Myocyte (in vitro differentiated cells): ENCODE measurements at places on chromosomes 6 and 20. TPM values are rescaled to one million over a fixed set of nuclear protein-coding genes. Genes with fewer than 3 reads are reported as not detected.

DNA sequence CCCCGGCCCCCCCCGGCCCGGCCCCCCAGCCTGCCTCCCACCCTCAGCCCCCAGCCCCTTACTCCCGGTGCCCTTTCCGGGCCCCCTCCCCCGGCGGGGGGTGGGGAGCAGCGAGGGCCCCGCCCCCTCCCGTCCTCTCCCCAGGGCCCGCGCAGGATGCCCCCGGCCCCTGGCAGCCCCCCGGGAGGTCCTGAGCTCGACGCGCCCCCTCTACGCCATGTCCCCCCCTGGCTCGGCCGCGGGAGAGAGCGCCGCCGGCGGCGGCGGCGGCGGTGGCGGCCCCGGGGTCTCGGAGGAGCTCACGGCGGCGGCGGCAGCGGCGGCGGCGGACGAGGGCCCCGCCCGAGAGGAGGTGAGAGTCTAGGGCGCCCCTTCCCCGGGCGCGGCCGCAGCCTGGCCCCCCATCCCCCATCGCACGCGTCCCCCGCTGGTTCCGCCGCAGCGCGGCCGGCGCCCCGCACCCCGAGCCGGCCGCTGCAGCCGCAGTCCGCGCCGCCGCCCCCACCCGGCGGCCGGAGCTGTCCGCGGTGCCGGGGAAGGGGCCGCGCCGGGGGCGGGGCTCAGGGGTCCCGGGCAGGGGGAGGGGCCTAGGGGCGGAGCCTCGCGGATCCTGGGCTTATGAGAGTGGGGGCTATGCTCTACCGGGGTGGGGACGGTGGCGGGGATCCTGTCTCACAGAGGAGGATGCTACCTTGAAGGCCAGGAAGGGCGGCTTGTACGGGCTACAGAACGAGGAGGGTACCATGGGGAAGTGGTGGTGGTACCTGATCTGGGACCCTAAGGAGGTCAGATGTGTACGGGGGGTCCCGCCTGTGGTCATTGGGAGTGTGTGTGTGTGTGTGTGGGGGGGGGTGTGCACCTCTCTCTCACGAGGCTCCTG, 516 bp downstream of the TMEM151B start:
- DNase-seq = no peak

DNA sequence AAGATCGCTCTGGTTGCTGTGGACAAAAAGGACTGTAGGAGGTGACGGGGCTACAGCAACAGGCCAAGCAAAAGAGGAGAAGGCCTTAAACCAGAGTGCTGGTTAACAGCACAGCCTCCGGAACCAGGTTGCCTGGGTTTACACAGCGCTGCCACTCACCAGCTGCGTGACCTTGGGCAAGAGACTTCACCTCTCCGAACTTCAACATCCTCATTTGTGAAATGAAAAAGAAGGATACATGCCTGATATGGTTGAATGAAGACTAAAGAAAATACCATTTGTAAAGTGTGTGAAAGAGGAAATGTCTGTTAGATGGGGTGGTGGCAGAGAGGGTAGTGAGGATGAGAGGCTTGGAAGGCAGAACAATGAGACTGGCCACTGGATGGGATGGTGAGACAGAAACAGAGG, 44.9 kb downstream of the PREX1 start:
- DNase-seq = no peak

GRCh38 chr6:121426686-121427085, 8.8 kb upstream of the GJA1 start:
- DNase-seq = no peak

DNA sequence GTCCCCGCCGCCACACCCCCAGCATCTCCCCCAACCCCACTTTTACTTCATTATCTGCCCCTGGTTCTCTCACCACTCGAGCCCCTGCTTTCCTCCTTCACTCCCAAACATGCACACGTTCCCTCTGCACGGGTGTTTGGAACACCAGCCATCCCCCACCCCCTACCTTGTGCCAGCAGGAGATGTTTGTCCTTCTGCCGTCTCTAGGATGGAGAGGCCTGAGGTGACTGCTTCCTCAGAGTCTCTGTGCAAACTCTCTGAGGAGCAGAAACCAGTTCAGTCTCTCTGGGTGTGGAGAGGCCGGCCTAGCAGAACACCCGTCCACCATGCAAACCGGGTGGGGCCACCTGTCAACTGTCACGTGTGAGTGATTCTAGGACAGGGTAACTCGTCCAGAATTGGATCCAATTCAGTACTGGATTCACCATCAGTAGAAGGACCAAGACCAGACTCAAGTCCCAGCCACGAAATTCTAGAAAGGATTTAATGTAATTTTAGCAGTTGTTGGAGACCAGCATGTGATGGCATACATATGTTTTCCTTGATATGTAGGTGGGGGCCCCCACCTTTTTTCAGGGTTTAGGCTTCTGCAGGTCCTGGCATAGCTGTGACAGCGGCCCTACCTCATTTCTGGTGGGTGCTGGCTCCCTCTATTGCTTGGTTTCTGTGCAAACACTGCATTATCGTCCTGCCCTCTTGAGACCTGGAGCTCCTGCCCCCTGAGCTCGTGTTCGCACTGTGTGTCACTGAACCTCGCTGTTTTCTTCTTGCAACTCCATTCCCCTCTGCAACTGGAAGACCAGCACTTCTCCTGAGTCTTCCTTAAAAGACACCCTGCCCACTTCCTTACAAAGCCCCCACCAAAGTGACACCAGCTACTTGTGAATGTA, at the start of gene RAET1E:
Gene RAET1E (minus strand): TSS at position 259 of the 890 bp plus-strand sequence. CDS start 7,212 bp downstream, outside the sequence.
- DNase-seq = no peak

GRCh38 chr6:167736486-167737204, 90.1 kb upstream of the AFDN start:
- DNase-seq = no peak

- DNase-seq = no peak
Measured at GRCh38 chr6:118396969-118397368, 151.1 kb upstream of the PLN start.

- DNase-seq = peak; percentile 73
Measured at GRCh38 chr6:56475736-56476457, 166.8 kb downstream of the DST start.

GRCh38 chr6:167932468-167933276, 64.8 kb upstream of the KIF25 start:
- no peak for DNase-seq

- DNase-seq = no peak
Measured at GRCh38 chr6:45691426-45691825, 313.7 kb upstream of the SUPT3H start.

- DNase-seq = no peak
Measured at GRCh38 chr20:55934146-55934545, 71.2 kb downstream of the CBLN4 start.

- DNase-seq = no peak
Measured at GRCh38 chr6:37524970-37525318, 25.3 kb upstream of the CCDC167 start.

- no peak for DNase-seq
Measured at GRCh38 chr6:125714441-125715090, 34.9 kb upstream of the HEY2 start.

- no peak for DNase-seq
Measured at GRCh38 chr6:16243664-16244063, 5.3 kb downstream of the GMPR start.

DNA sequence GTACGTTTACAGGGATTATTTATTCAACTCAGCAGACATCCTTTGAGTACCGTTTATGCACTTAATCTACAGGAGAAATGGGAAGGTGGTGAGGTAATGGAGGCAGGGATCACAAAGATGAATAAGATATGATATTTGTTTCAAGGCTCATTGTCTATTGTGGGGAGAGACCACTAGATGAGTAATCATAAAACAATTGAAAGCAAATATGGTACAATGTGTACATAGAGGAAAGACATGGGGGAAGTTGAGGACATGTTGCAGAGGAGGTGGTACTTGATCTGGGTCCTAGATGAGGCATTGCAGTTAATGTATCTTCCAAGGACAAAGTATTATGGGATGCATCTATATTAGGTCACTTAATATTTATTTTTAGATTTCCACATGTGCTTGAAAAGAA, 13.7 kb upstream of the CDC5L start:
- DNase-seq = no peak

DNA sequence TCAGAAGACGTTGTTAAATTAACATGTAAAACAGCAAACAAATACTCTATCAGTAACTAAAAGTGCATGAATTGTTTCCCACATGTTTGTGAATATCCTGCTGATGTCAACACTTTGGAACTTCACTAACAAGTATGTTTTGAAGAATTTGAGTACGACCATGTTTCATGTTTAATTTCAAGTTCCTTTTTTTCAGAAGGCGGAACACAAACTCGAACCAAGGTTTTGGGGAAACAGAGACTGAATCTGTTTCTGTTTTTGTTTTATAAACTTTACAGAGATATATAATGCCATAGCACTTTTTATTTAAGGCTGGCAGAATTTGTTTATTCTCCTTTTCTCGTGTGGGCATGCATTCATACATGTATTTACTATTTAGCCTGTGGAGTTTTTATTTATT, 509.3 kb upstream of the CITED2 start:
- peak; percentile 17 for DNase-seq

- DNase-seq = peak; percentile 81
Measured at GRCh38 chr6:79733388-79733787, 102.3 kb downstream of the SH3BGRL2 start.

GRCh38 chr6:53433951-53434285, 85.2 kb upstream of the ELOVL5 start:
- no peak for DNase-seq

GRCh38 chr20:62769346-62770071, 26.8 kb upstream of the MRGBP start:
- DNase-seq = no peak

DNA sequence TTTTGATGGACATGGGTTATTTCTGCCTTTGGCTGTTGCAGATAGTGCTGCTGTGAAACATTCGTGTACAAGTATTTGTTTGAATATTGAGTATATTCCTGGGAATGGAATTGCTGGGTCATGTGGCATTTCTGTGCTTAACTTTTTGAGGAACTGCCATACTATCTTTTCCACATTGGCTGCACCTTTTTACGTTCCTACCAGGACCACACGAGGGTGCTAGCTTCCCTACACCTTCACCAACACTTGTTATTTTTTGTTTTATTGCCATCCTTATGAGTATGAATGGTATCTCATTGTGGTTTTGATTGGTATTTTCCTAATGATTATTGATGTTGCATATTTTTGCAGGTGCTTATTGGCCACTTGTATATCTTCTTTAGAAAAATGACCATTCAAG, 47.8 kb upstream of the PLCG1 start:
- DNase-seq = no peak

- DNase-seq = peak; percentile 88
Measured at GRCh38 chr20:24966317-24967012, 17.4 kb downstream of the CST7 start.

DNA sequence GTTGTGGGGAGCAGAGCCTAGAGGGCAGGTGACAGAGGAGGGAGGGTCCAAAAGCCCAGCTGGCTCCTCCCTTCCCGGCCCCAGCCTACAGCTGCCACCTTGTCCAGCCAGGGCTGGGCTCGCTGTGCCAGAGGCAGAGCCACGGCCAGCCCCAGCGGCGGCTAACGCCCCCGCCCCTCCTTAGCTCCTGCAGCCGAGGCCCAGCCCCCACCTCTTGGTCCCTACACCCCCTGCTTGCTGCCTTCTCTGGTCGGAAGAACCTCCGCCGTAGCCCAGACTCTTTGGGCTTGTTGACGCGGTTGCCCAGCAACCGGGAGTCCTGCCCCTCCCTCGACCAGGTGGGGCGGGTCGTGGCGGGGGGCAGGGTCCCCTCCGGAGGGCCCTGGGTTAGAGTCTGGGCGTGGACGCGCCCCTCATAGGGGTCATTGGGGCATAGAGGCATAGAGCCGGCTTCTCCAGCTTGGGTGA, 521 bp upstream of the LKAAEAR1 start:
- no peak for DNase-seq

- peak; percentile 16 for DNase-seq
Measured at GRCh38 chr6:138722425-138723371, 50.9 kb upstream of the CCDC28A start.

DNA sequence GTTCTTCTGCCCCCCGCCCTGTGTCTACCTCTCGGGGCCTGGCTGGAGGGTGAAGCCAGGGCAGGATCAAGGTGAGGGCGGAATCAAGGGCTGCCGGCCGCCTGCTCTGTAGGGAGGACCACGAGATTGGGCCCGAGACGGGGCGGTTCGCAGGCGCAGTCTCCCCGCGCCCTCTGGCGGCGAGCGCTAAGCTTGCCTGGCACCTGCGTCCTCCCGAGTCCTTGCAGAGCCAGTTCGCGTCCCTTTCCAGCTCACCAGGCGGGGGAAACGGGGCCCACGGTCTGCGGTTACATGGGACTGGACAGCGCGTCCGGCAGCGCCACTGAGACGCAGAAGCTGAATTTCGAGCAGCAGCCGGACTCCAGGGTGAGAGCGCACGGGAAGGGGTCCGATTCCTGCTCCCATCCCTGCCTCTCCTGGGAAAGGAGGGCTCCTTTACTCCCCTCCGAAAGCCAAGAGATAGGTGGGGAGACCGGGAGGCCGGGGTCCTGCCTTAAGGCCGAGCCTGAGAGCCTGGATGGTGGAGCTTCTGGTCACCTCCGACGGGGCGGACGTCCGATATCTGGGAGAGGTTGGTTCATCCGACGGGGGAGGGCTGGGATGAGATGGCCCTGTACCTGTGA, 3.6 kb upstream of the MATN4 start:
- peak; percentile 30 for DNase-seq

- peak; percentile 24 for DNase-seq
Measured at GRCh38 chr6:74114428-74114827, 418.4 kb downstream of the CD109 start.

- DNase-seq = no peak
Measured at GRCh38 chr20:52405417-52405816, 213.8 kb upstream of the ZFP64 start.

- DNase-seq = peak; percentile 56
Measured at GRCh38 chr6:52538252-52538900, 38.5 kb downstream of the TRAM2 start.

GRCh38 chr6:109009962-109010704, 84.5 kb downstream of the SESN1 start:
- no peak for DNase-seq

GRCh38 chr20:53370345-53370961, 223.2 kb downstream of the ZNF217 start:
- DNase-seq = no peak

- no peak for DNase-seq
Measured at GRCh38 chr20:6756693-6757595, 10.5 kb upstream of the BMP2 start.

GRCh38 chr20:15702161-15702560, 871.1 kb downstream of the KIF16B start:
- DNase-seq = no peak

GRCh38 chr20:12256806-12257205, 339.1 kb downstream of the BTBD3 start:
- DNase-seq = no peak

DNA sequence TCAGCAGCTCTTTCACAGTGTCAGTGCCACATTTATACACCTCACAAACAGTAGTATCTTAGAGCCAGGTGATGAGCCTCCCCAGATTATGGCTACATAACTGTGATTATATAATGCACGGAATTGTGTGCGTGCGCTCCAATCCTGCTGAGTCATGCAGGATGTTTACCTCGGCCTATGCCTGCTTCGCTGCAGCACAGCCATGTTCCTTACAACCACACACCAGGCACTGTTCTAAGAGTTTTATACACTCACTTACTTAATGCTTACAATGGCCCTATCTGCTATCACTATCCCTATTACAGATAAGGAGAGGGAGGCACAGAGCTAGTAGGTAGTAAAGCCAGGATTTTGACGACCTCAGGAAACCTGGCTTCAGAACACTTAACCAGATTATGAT, 7.3 kb downstream of the ZKSCAN3 start:
- no peak for DNase-seq

GRCh38 chr20:50356962-50357782, 153.0 kb upstream of the PTPN1 start:
- DNase-seq = no peak

The CLPSL2 gene
- total RNA-seq = not detected in 2 replicates

The RING1 gene
- total RNA-seq = 21.6 and 21.8 TPM in 2 replicates

The BMP5 gene
- not detected in 2 replicates for total RNA-seq

The DNAH8 gene
- total RNA-seq = 0.05 TPM in 2 replicates

The CFAP61 gene
- 0.83 and 2.1 TPM in 2 replicates for total RNA-seq

The BAG2 gene
- 39.5 and 50.5 TPM in 2 replicates for total RNA-seq

The CGA gene
- not detected in 2 replicates for total RNA-seq
